ENCODE measurements at places on chromosomes 1 and 21.

- no peak for DNase-seq
These were observed 29.6 kb upstream of the TMEM51 start for GRCh38 chr1:15123925-15124324.

DNA sequence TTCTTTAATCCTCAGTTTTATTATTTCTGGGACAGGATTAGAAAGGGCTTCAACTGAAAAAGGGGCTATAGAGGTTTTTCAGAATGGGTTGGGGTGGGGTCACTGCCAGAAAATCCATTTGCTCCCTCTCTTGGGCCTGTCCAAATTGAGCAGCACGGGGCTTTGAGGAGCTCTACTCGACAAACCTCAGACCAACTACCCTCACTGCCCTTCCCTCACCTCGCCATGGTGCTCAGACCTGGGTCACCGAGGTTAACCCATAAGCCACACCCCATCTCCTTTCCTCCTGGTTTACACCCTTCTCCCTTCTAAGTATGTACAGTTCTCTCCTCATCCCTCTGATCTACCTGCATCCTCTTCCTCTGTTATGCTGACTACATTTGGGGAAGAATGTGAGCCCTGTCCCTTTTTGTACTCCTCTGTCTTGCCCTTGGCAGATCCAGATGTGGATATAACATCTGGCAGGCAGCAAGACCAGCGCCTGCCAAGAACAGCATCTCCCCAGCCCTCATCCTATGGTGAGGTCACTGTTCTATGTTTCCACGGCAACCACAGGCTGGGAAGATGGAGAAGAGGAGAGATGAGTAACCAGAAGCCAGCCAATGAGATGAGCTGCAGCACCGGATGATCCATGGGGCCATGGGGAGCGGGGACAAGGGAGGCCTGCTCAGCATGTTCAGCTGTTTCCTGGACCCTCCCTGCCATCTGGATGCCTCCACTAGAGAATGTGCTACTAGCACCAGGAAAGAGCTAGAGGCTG, 3.7 kb upstream of the FABP3 start:
- DNase-seq, result no peak

DNA sequence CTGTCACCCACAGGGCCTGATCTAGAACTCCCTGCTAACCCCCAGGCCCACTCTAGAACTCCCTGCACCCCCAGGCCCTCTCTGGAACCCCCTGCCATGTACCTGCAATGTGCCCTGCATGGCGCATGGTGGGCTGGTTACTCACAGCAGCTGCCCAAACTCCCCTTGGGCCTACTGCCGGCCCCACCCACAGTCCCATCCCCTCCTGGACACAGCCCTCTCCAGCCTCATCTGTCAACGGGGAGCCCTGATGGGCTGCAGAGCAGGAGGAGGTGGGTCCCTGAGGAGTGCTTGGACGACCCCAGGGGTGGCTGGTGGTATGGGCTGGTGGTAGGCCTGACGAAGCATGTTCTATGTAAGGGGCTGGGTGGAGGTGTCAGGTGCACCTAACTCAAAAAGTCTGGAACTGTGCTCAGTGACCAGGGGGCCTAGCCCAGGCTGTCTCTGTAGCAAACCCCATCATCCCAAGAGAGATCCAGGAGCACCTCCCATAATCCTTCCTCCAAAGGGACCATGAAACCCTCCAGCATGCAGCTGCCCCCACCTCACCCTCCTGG, 19.0 kb upstream of the PRSS38 start:
- no peak for DNase-seq

GRCh38 chr1:160161965-160162705, 10.7 kb downstream of the ATP1A4 start:
- no peak for DNase-seq

- DNase-seq, result no peak
These were observed 83.4 kb downstream of the USP24 start for GRCh38 chr1:55131801-55132200.

- DNase-seq, result no peak
These were observed 75.3 kb downstream of the ST6GALNAC5 start for GRCh38 chr1:76942549-76942948.
